ENCODE measurements at places on chromosomes 6 and 20.

GRCh38 chr20:64084685-64085152 lies 521 bp upstream of the LKAAEAR1 start:
- no peak for DNase-seq

GRCh38 chr6:158445426-158446085 lies 114.3 kb upstream of the TMEM181 start:
- DNase-seq, result no peak

- DNase-seq, result no peak
Observed at GRCh38 chr6:9408402-9409117, 973.2 kb upstream of the SLC35B3 start.

GRCh38 chr6:57027301-57027700 lies 19.2 kb upstream of the KIAA1586 start:
- DNase-seq, result no peak
